ENCODE measurements at places on chromosomes 2 and 18. TPM values are rescaled to one million over a fixed set of nuclear protein-coding genes. Genes with fewer than 3 reads are reported as not detected.

DNA sequence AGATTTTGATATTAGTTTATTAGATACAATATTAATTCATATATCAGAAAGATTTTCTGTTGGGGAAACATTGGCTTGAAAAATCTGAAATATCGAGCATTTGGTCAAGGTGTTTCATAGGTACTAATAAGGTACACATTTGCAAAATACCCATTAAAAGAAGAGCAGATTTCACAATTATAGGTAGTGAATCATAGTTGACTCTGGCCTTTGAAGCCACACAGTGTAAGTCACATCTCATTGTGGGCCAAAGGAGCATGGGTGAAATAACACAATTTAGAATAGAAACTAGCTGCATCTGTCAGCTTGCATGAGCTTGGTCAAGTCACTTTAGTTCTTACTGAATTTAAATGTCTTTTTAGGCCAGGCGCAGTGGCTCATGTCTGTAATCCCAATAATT lies 4.9 kb downstream of the KDM3A start:
- no peak for DNase-seq

DNA sequence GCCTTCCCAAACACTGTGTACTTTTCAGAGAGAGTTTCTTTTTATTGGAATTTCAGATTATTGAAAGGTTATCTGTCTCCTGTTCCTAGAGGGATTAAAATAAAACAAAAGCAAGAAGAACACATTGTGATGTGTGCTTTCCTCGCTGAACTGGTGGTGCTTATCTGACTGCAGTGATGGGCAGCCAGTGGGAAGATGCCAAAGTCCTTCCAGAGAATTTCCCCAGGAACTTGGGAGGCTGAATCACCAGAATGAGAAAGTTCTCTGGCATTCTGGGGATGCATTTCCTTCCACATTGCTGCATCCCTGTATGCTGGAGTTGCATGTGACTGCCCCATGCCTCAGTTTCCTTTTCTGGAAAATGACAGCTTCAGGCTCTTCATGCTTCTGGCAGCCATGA lies 53.9 kb upstream of the SEC11C start:
- DNase-seq = no peak

DNA sequence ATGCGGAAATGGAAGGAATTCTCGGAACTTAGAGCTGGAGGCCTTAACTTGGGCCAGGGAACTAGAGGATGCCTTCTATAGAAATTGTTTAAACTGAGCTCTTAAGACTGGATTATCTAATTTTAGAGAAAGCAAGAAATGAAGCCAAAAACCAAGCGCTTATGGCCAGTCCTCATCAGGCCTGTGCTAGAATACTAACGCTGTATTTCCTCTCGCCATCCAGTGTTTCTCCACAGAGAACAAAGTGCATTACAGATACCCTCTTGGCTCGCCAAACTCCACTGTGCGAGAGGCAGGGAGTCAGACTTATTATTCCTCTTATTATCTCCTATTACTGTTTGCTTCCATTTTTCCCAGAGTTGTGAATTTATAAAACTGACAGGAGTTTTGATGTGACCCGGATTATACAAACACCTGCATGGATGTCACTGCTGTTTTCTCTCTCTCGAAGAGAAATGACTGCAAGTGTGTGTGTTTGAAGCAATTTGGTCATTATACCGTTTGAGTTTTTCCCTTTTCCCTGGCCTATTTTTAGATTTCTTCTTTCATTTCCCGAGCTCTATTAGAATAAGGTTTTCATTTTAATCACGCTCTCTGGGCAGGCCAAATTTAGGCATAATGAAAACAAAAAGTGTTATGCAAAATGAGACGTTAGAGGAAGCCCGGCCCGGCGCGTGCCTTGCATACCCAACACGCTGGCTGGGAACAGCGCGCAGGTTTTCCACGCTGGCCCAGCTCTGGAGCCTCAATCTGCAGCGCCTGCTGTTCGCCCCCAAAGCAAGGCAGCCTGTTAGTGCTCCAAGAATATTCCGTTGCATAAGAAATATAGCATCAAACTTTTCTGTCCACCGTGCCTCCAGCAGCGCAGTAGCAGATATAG lies 103.3 kb downstream of the ALK start:
- DNase-seq = no peak

DNA sequence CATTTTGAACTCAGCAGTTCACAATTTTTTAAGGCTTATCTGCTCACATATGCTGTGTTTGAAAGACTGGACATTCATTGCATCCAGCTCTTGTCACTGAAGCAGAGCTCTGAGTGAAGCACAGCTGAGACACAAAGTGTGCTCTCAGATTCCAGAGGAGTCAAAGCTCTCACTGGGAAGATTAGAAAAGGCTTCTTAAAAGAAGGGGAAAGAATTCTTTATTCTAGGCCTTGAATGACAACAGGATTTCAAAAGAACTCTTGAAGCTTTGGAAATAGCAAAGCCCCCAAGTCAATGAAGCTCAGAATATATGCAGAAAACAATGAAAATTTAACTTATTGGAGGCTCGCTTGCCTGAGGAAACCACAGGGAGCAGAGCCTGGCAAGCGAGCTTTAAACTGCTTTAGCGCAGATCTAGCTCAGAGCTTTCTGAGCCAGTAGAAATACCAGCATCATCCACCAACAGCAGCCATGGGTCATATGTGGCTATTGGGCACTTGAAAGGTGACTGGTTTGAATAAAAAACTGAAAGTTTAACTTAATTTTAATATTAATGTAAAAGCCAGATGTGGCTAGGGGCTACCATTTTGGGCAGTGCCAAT lies 369.7 kb downstream of the OSR1 start:
- no peak for DNase-seq

DNA sequence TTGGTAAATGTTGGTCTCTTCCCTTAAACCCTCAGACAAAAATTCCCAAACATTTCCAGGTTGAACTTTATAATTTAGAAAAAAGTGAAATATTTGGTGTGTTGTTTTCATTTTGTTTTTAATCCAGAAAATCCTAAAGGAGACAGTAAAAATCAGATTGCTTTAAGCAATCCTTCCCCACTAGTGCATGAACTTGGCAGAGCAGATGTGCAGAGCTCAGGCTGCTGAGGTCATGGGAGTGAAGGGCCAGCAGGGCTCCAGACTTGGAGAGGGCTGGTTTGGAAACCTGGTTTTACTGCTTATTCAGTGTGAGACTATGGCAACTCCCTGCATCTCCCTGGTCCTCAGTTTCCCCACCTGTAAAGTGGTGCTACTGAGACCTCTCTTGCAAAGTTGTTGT lies 66.7 kb upstream of the TEX51 start:
- no peak for DNase-seq

DNA sequence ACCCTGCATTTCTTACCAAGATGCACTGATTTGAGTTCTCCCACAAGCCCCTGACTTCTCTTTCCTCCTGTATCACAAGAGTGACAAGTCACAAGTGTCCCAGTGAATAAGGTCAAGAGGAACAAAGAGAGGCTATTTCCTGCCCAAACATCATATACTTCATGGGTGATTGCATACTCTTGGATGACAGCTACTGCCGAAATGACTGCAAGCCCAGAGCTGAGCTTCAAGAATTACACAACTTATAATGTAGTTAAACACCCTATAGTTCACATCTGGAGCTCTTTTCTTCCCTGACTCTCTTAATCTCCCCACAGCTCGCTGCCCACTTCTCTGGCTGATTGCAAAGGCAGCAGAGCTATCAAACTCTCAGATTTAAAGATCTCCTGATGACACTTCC lies 289.7 kb upstream of the PARD3B start:
- no peak for DNase-seq

GRCh38 chr18:62506495-62507143 lies 16.2 kb upstream of the ZCCHC2 start:
- DNase-seq = no peak

DNA sequence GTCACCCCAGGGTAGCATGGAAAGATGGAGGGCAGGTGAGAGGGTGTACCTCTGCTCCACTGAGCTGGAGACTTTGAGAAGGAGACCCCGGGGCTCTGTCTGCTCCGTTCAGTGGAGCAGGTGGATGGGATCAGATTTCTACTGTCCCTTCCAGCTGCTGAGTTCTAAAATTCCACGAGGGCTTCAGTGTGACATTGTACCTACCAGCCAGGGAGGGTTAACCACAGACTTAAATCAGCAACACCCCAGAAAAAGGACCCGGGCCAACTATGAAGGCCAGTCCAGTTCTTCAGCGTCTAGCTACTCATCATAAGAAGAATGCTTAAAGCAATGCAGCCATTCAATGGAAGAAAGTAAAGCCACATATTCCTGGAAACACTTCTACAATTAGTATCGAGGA lies 23.8 kb downstream of the STAT1 start:
- no peak for DNase-seq

- DNase-seq = no peak
Measured at GRCh38 chr18:51811883-51812282, 528.1 kb upstream of the DCC start.

DNA sequence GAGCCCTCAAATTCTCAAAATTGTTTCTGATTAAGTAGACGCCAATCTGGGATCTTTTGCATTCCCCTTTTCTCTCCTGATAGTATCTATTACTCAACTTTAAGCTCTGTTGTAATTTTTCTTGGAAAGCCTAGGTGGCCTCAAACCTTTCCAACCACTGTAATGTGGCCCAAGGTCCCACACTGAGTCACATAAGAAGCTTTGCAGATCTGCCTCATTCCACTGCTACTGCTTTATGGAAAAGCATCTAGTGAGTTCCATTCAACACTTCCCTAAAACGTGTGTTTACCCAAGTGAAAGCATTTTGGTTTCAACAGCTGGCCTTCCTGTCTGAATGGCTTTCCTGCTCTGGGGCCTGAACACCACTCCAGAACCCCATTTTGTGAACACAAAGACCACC lies 493.6 kb upstream of the SPHKAP start:
- no peak for DNase-seq

DNA sequence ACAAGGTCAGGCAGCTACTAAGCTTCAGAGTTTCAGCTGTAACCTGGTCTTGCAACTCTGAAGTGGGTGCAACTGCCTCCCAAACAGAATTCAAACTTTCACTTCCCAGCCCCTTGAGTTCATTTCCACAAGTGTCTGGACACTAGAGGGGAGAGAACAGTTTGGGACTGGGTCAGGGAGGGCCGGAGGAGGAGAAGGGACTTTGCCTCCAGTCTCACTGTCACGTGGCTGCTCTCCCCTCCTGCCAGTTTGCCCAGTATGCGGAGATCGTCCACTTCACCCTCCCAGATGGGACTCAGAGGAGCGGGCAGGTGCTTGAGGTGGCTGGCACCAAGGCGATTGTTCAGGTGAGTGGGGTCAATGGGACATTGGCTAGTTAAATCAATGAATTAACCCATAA lies 20.6 kb upstream of the ANKRD53 start:
- no peak for DNase-seq

DNA sequence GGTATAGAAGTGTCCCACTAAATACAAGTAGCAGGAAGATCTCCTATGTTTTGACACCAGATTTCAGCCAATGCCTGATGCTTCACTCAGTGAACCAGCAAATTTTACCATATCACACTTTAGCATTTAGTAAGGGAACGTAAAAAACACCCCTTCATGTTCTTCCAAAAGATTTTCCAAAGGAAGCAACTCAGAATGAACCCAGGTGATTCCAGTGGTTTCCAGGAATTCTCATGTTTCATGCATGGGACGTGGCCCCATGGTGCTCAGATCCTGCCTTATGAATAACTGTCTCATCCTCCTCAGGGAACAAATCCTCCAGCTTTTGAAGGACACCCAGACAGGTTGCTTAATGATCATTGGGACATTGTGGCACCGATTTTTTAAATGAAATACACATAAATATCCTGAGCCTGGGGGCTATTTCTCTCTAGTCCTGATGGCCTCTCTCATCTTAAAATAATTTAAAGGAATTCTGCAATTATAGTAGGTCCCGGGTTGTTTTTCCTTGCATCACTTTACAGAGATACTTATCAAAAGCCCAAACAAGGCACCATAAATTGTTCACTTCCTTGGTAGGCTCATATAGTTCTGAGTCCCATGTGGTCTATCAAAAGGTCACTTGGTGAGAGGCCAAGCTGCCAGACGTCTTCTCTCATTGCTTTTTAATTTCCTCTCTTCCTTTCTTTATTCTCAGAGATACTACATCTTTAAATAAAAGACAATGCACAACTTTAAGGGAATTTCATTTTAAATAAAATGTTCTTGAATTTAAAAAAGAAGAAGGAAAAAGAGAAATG lies 261.0 kb downstream of the ZNF516 start:
- DNase-seq = no peak

GRCh38 chr2:128791985-128792320 lies 473.3 kb upstream of the HS6ST1 start:
- DNase-seq = no peak

DNA sequence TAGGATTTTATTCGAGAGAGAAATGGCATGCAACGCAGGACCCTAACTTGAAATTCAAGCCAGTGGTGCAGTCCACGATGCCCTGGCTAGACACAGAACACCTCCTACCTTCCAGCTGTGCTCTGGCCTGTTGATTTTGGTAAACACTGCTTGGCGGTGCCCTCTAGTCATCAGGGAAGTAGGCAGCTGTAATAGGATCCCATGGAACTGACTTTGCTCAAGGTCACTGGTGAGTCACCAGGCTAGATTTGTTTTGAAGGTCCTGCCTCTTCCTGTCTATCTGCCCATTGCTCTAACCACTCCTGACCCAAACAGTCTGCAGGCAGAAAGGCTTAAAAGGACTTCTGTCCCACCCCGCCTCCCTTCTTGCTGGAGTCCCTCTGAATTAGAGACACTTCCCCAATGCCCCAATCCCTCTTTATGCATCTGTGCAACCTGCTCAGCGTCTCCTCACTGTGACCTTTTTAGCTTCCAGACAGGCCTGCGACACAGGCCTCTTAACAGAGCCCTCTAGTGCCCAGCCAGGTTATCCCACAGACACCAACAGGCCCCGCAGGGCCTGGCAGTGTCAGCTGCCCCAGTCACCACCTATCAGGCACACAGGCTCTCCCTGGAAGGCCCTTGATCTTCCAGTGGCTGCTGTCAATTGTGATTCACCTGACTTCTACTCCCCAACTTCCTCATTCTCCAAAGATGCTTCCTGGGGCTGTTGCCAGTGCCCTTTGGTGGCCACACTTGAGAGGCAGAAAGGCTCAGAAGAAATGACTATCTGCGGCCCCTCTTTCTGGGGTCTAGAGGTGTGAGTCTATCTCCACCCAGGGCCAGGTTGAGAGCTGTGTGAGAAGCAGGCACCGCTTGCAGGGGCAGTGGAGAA lies 5.2 kb downstream of the TMEM127 start:
- DNase-seq = peak; percentile 72

- no peak for DNase-seq
Measured at GRCh38 chr18:44803019-44803650, 122.4 kb downstream of the SETBP1 start.

GRCh38 chr2:47996808-47997207 lies 90.5 kb upstream of the FBXO11 start:
- no peak for DNase-seq

Gene VWC2L
- 0.16 TPM for polyA plus RNA-seq

Gene GYPC
- 57.1 TPM for polyA plus RNA-seq

Gene IRS1
- 14.3 TPM for polyA plus RNA-seq

Gene TEX44
- not detected for polyA plus RNA-seq

Gene CRYBA2
- polyA plus RNA-seq = not detected

Gene SS18
- polyA plus RNA-seq = 111 TPM

Gene PROKR1
- 0.21 TPM for polyA plus RNA-seq

Gene CYP1B1
- 80.0 TPM for polyA plus RNA-seq

Gene SAG
- polyA plus RNA-seq = 0.12 TPM

Gene CFAP210
- 3.9 TPM for polyA plus RNA-seq

All from renal pelvis (tissue), 12 donors.